IgD-negative memory B cell (primary cell): ENCODE measurements at places on chromosomes 2 and 18. TPM values are rescaled to one million over a fixed set of nuclear protein-coding genes. Genes with fewer than 3 reads are reported as not detected.

Gene ZBTB7C
- polyA plus RNA-seq, result not detected

Gene COL5A2
- polyA plus RNA-seq, result not detected

Gene EVX2
- not detected for polyA plus RNA-seq

Gene TMEM247
- polyA plus RNA-seq, result not detected

Gene SERPINB3
- not detected for polyA plus RNA-seq

Gene RAB11FIP5
- 4.8 TPM for polyA plus RNA-seq

Gene CHRNG
- not detected for polyA plus RNA-seq

Gene CPO
- not detected for polyA plus RNA-seq

Gene LYPD6B
- 7.8 TPM for polyA plus RNA-seq

Gene CRYBA2
- not detected for polyA plus RNA-seq

Gene MSTN
- not detected for polyA plus RNA-seq

Gene CTDP1
- polyA plus RNA-seq, result 12.1 TPM

Gene BZW1
- 140 TPM for polyA plus RNA-seq

Gene MOCOS
- polyA plus RNA-seq, result 0.13 TPM

Gene RAB27B
- 1.1 TPM for polyA plus RNA-seq

Gene PID1
- polyA plus RNA-seq, result not detected

Gene GPR17
- polyA plus RNA-seq, result not detected

Gene CYS1
- polyA plus RNA-seq, result not detected

Gene HOXD13
- polyA plus RNA-seq, result not detected

Gene ACVR1C
- 0.23 TPM for polyA plus RNA-seq
